ENCODE measurements at places on chromosomes 6 and 20. TPM values are rescaled to one million over a fixed set of nuclear protein-coding genes. Genes with fewer than 3 reads are reported as not detected.

IP6K3 gene
- not detected for polyA plus RNA-seq

HEY2 gene
- 0.30 TPM for polyA plus RNA-seq

ITPR3 gene
- 6.7 TPM for polyA plus RNA-seq

COQ3 gene
- 8.9 TPM for polyA plus RNA-seq

GNRH2 gene
- polyA plus RNA-seq, result not detected

SLC22A16 gene
- polyA plus RNA-seq, result not detected

MTCH1 gene
- 69.5 TPM for polyA plus RNA-seq

CRIP3 gene
- 2.9 TPM for polyA plus RNA-seq

SNX5 gene
- 103 TPM for polyA plus RNA-seq
